Astrocyte (in vitro differentiated cells and primary cell): ENCODE measurements at places on chromosomes 2 and 18. TPM values are rescaled to one million over a fixed set of nuclear protein-coding genes. Genes with fewer than 3 reads are reported as not detected.

- H3K4me3 ChIP-seq = no peak overlapping the region
- H3K27ac ChIP-seq = no peak overlapping the region
- H3K27me3 ChIP-seq = no peaks in the 10 kb centered on the region
- H3K4me1 ChIP-seq = no peaks in the 10 kb centered on the region
These were observed 11.6 kb downstream of the OXER1 start for GRCh38 chr2:42752314-42752713.

DNA sequence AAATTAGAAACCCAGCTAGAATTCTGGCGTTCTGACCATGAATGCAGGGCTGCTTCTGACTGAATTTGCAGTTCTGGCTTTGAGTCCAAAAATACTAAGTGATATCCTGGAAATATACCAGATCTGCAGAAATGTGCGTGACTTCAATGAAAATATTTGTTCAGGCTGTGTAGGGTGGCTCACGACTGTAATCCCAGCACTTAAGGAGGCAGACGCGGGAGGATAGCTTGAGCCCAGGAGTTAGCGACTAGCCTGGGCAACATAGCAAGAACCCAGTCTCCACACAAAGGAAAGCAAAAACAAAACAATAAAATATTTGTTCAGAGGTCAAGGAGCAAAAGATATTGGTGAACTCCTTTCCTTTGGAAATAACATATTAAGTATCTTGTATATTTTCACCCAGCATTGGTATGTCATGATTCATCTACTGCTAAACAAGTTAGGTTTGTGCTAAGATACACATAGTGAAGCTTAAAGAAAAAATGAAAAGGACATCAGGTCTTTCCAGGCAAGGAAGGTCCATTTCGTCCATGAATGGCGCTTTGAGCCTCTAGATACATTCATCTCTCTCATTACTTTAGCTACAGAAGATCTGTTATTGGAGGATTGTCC is 239.2 kb downstream of the CMPK2 start:
- H3K4me3 ChIP-seq = no peak overlapping the region
- no peak overlapping the region for H3K27ac ChIP-seq
- no peaks in the 10 kb centered on the region for H3K36me3 ChIP-seq
- no peak for DNase-seq
- no peaks in the 10 kb centered on the region for H3K4me1 ChIP-seq

DNA sequence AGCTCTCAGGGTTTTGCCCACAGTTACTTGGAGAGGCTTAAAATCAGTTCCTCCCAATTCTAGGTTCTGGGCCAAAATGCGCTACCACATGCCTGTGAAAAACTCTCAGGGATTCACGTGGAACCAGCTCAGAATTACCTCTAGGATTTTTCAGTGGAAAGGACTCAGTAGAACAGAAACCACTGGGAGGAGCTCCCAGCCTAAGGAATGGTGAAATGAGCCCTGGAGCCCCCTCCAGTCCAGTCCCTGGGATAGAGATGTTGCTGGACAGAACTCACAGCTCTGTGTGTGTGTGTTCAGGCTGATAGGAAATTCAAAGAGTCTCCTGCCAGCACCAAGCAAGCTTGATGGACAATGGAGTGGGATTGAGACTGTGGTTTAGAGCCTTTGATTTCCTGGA is 21.1 kb upstream of the SLC9A4 start:
- H3K36me3 ChIP-seq = no peaks in the 10 kb centered on the region
- DNase-seq = no peak
- H3K27ac ChIP-seq = no peak overlapping the region
- H3K27me3 ChIP-seq = peaks cover 5% of the 10 kb centered on the region
- no peaks in the 10 kb centered on the region for H3K4me1 ChIP-seq
- H3K4me3 ChIP-seq = no peak overlapping the region

The LCT gene
- not detected in 2 replicates for total RNA-seq

DNA sequence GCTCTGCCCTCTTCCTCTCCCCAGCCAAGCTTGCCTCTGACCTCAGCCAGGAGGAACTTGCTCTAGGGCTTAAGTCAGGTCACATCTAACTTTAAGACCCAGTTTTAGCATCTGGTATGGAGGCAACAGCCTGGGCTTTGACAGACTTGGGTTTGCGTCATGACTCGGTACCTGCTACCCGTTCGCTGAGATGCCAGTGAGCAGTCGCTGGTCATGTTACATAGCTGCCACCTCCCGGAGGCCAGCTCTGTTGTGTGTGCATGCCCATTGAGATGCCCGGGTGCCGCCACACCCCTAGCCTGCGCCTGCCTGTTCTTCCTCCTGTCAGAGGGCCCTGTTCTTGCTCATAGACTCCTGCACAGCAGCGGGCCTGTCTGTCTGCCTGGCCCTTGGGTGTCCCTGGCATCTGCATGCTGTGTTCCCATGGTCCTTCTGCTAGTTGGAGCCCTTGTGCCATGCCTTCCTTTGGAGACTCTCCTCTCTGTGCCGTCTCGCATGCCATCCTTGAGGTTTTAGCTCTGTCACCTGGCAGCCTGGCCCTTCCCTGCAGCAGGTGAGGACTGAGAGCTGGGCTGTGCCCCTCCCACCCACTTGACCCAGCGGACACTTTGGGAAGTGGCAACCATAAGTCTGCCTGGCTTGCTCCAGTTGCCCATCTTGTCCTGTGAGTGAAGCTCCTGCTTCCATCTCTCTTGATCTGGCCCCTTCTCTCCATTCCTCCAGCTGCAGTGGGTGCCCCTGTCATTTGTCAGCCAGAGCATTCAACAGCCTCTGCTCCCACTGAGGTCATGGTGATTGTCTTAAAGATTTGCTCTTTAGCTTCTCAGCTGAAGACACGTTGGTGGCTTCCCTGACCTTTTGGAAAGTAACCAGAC is 24.9 kb downstream of the ASAP2 start:
- no peaks in the 10 kb centered on the region for H3K36me3 ChIP-seq
- no peak overlapping the region for H3K4me3 ChIP-seq
- H3K4me1 ChIP-seq = peaks cover 92% of the 10 kb centered on the region
- H3K27ac ChIP-seq = no peak overlapping the region
- H3K27me3 ChIP-seq = no peaks in the 10 kb centered on the region

DNA sequence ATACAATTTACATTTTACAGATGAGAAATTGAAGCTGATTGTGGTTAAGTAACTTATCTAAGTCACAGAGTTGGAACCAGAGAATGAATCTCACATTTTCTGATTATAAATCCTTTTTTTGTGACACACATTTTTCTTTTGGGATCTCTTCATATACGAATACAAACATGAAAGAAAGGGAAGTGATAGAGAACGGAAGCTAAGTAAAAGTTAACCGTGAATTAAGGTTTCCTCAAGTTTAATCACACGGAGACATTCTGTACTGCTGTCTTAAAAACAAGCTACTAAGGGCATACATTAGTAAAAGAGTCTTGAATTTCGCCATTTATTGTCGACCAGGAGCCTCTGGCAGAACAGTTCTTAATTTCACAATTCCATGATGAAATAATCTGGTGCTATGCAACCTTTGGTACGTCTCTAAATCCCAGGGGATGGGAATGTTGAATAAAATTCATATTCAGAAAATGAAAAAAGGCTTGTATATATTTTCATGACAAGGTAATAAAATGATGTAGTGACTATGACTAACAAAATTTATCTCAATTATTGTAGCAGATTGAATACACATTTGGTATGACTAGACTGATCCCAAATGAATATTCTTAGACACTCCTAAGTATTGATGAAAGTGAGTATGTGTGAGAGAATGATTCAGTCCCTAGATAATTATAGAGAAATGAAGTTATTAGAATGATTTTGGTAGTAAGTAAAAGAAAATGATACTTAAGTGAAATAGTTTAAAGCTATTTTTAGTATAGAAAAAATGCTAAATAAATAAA is 40.3 kb upstream of the ZSWIM2 start:
- no peak for DNase-seq
- no peaks in the 10 kb centered on the region for H3K27me3 ChIP-seq
- no peak overlapping the region for H3K27ac ChIP-seq
- H3K4me3 ChIP-seq = no peak overlapping the region
- H3K4me1 ChIP-seq = no peaks in the 10 kb centered on the region
